ENCODE measurements at places on chromosomes 1 and 21. TPM values are rescaled to one million over a fixed set of nuclear protein-coding genes. Genes with fewer than 3 reads are reported as not detected.

GRCh38 chr21:45277101-45278045 lies 10.3 kb downstream of the POFUT2 start:
- no peak for DNase-seq

GRCh38 chr1:20732071-20732587 lies 374 bp downstream of the SH2D5 start:
- peak; percentile 66 for DNase-seq

- no peak for DNase-seq
Observed at GRCh38 chr1:80036690-80037432, 1030.3 kb upstream of the ADGRL4 start.

GRCh38 chr1:212139526-212140135 lies 104.1 kb downstream of the DTL start:
- no peak for DNase-seq

DNA sequence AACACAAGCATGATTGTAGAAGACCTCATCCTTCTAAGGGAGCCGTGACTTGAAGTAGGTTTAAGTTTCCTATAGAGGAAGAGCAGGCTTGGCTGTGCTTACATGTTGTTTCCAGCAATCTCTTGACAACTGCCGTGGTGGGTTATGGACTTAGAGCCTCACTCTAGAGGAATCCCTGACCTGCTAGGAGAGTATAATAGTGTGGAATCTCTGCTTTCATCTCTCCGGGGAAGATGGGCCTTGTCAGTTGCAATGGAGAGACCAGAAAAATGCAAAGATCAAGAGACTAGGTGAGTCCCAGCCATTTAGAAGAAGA lies 137.6 kb downstream of the MIS18A start:
- DNase-seq: no peak

DNA sequence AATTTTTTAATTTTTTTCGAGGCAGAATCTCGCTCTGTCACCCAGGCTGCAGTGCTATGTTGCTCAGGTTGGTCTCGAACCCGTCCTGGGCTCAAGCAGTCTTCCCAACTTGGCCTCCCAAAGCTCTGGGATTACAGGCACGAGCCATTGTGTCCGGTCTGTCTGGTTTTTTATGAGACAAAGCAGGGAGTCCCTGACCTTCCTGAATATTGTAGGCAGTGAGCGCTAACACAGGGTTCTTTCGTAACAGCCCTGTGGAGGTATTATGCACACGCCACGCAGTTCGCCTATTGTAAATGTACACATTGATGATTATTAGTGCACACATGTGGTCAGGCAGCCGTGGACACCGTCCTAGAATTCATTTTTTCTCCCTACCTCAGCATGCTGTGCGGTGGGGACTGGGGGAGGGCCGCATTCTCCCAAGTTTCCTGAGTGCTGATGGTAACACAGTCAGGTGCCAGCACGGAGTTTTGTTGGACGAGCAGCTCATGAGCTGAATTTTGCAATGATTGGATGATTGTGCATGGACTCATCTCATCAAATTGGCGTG lies 19.6 kb downstream of the SPSB1 start:
- DNase-seq: no peak

DNA sequence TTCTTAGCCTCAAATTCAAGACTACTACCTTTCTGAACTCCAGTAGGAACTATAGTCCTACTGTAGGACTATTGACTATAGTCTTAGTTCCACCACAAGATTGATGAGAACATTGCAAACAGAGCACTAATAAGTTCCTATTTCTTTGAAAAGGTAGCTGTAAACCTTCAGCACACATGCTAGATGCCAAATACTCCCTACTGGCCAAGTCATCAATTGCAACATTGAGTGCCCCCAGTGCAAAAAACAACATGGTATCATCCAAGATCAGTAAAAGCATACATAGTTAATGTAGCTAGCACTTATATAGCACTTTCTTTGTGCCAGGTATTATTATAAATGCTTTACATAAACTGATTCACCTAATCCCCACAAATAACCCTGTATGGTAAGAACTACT lies 99.8 kb downstream of the MRPL39 start:
- DNase-seq: no peak

GRCh38 chr1:87159378-87159915 lies 169.2 kb upstream of the LMO4 start:
- no peak for DNase-seq

Gene STPG1
- 9.1 TPM for total RNA-seq

Gene INTS3
- total RNA-seq: 55.9 TPM

Gene GBP6
- 0.12 TPM for total RNA-seq

- peak; percentile 58 for DNase-seq
Observed at GRCh38 chr1:203166192-203166940, 9.3 kb downstream of the MYBPH start.

GRCh38 chr21:36910581-36911307 lies 55.7 kb downstream of the HLCS start:
- no peak for DNase-seq

DNA sequence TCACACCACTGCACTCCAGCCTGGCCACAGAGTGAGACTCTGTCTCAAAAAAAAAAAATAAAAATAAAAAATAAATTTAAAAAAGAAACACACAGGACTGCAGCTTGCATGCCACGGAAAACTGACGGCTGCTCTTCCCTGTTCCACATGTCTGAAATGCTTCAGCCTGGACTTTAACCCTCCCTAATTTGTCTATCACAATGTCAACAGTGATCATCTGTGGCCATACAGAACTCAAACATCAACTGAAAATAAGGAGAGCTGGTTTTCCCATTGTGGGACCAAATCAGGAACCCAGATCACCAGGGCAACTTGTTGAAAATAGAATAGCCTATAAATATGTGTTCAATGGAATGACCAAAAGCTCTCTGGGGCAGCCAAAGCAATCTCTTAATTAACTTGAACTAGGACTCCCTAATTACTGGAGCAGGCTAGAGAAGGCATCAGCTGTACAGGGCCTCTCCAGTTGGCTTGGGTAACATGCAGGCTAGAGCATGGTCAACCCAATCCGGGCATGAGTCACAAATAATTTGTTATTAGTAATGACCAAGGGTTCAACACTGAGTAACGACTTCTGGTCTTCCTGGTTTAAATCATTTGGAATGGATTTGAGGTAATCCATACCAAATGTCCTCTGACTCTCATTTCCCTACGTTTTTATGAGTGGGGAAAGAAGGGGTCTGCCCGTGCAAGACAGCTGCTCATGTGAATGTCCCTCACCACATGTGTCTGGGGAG lies 62.7 kb upstream of the KAZN start:
- DNase-seq: no peak

- no peak for DNase-seq
Observed at GRCh38 chr1:12179111-12179519, 12.3 kb downstream of the TNFRSF1B start.

Gene RIMKLA
- 1.3 TPM for total RNA-seq

DNA sequence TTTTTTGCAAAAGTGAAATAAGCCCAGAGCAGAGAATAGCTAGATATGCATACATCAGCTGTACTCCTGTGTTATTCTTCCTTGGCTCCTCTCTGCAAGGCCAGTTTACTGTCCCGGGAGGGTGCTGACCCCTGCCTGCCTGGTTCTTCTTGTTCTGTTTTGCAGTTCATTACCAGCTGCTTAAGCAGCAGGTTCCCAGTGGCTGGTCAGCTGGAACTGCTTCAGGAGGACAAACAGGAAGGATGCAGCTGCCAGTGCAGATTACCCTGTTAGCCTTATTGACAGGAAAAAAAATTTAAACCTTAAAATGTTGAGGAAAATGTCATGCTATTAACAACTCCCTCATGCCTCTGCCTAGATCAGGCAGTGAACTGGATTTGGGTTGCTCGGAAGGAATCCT lies 16.0 kb upstream of the LRIG2 start:
- no peak for DNase-seq

Gene NGF
- not detected for total RNA-seq

GRCh38 chr1:241531195-241532161 lies 700 bp upstream of the KMO start:
- no peak for DNase-seq

- DNase-seq: peak; percentile 4
Observed at GRCh38 chr1:46244656-46245371, 2.7 kb upstream of the RAD54L start.

DNA sequence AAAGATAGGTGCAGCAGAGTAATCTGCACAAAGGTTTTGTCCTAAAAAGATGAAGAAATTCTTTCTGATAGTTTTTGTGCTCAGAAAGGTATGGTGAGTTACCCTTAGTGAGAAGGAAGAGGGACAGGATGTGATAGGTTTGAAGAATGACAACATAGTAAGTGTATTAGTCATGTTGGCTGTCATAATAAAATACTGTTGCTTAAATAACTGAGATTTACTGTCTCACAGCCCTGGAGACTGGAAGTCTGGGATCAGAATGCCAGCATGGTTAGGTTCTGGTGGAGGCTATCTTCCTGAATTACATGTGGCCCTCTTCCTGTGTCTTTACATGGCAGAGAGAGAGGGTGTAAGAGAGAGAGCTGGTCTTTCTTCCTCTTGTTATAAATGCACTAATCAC lies 965.2 kb downstream of the TTLL7 start:
- no peak for DNase-seq

GRCh38 chr21:44757731-44758130 lies 43.9 kb downstream of the UBE2G2 start:
- DNase-seq: no peak

DNA sequence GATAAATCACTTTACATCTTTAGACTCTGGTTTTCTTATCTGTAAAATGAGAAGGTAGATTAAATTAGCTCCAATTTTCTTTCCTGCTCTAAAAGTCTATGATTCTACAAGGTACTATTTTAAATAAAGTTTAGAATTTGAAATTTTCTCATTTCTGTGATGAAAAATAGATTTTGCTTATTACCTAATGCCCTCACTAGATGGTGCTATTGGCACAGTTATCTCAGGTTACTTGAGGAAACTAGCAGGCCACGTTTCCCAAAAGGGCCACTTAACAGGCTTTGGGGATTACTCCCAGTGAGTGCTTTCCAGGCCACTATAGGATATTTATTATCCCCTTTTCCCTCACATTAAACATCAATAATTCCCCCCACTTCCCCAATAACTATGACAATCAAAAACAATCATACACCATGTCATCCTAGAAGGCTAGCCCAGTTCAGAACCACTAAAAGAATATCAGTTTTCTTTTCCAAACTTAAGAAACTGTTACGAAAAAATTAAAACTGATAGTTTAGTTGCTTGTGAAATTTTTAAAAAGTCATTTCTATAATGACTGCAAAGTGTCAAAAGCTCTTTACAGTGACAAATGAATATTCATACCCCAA lies 30.6 kb downstream of the OMA1 start:
- DNase-seq: peak; percentile 39

Gene PKNOX1
- total RNA-seq: 10.1 TPM

Gene CHI3L2
- total RNA-seq: 0.52 TPM

Gene SEC16B
- total RNA-seq: 4.2 TPM

DNA sequence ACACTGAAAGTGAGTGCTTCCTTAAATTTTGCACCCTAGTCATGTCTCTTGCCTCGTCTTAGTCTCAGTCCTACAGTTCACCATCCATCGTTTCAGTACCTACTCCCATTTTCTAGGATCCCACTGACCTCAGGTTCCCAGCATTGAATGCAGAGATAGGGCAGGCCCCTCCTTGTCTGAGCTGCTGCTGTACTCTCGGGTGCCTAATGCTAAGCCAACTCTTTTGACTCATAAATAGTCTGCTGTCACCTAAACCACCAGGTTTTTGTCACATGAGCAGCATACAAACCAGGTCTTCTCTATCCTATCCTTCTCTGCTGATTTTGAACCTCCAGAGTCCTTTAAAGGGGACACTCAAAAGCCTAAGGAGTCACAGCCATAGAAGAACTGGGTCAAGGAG lies 3.0 kb downstream of the ARHGAP30 start:
- no peak for DNase-seq

- DNase-seq: no peak
Observed at GRCh38 chr1:209456878-209457277, 126.6 kb upstream of the CAMK1G start.

DNA sequence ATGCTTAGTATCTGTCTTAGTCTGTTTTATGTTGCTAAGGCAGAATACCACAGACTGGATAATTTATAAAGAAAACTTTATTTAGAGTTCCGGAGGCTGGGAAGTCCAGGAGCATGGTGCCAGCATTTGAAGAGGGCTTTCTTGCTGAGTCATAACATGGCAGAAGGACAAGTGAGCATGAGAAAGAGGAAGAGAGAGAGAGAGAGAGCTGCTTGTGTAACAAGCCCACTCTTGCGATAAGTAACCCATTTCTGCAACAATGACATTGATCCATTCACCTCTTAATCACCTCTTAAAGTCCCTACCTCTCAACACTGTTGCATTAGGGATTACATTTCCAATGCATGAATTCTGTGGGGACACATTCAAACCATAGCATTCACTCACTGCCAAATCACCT lies 11.7 kb upstream of the MYOCOS start:
- DNase-seq: no peak

DNA sequence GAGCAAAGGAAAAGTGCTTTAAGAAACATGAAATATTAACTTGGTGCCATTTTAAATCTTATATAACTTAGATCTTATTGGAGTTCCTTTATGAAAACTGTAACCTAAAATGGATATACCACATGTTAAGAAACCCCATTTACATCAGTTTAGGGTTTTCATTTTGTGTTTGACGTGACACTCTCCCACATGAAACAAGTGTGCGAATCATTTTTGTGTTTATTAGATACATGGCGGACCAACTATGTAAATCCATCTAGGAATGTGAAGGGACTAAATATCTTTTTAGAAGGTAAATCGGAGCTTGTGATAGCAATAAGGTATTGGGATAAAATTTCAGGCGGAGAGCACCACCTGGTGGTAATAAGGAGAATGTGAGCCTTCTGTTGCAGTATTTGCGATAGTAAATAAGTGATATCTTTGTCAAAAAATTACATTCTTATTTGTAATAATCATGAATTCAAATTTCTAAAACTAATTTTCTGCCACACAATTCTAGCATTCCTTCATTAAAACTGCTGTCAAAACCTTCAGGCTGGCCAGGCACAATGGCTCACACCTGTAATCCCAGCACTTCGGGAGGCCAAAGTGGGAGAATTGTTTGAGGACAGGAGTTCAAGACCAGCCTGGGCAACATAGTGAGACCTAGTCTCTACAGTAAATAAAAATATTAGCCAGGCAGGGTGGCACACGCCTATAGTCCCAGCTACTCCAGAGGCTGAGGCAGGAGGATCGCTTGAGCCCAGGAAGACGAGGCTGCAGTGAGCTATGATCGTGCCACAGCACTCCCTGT lies 31.3 kb downstream of the SMAP2 start:
- DNase-seq: peak; percentile 43
